ENCODE measurements at places on chromosomes 1 and 21.

- no peak for DNase-seq
Observed at GRCh38 chr1:14745789-14746188, 147.3 kb downstream of the KAZN start.

- no peak for DNase-seq
Observed at GRCh38 chr1:198598796-198599321, 40.0 kb upstream of the PTPRC start.

GRCh38 chr21:42299324-42300044, 15.7 kb downstream of the TFF3 start:
- DNase-seq: no peak

GRCh38 chr1:43530483-43531106, at the start of gene PTPRF:
PTPRF (plus strand) TSS chr1:43530883; CDS start chr1:43545076, 14,193 bp downstream.
- DNase-seq: no peak

- no peak for DNase-seq
Observed at GRCh38 chr1:215637041-215637573, 70.0 kb downstream of the KCTD3 start.

DNA sequence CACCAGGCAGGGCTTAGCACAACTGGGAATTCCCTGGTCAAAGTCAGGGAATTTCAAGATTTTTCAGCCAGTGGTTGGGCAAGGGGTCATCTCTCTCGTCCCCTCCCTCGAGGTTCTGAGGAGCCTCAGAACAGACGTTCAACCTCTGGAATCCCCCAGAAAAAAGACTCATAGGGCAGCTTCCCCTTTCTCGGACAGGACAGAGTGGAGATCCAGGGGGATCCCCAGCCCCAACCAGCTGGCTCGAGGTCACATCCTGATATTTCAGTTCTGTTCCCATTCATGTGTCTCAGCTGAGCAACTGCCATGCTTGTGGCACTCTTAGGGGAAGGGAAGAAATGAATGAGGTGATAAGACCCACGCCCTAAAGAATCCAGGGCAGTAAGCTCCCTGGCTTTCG, 4.9 kb upstream of the LAD1 start:
- no peak for DNase-seq

DNA sequence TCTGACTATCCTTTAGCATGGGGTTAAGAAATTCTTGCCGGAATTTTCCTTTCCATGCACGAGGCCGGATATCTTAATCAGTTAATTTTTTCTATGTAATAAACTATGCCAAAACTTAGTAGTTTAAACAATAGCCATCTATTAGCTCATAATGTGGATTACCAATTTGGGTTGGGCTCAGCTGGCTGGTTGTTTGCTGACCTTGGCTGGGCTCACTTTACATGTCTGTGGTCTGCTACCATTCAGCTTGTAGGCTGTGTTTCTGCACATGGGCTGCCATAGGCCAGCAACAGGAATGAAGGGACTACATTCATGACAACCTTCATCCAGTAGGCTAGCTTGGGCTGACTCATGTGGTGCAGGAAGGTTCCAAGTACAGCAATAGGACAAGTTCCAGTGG, 56.0 kb upstream of the NTPCR start:
- no peak for DNase-seq

- no peak for DNase-seq
Observed at GRCh38 chr1:204465546-204466415, 28.8 kb downstream of the PIK3C2B start.

DNA sequence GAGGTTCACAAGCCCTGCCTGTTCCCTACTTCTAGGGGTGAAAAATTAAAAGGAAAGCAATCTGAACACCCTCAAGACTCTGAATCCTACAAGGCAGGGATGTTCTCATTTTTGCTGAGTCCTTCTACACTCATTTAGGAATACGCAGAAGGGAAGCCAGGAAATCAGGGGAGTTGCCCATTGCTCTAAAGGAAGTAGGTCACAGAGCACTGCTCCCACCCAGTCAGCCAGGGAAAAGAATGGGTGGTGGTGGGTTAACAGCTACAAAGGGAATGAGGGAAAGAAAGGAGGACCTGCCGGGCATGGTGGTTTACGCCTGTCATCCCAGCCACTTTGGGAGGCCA, 2.4 kb upstream of the CTTNBP2NL start:
- DNase-seq: no peak

GRCh38 chr1:184966989-184967388, 7.3 kb downstream of the NIBAN1 start:
- DNase-seq: no peak

DNA sequence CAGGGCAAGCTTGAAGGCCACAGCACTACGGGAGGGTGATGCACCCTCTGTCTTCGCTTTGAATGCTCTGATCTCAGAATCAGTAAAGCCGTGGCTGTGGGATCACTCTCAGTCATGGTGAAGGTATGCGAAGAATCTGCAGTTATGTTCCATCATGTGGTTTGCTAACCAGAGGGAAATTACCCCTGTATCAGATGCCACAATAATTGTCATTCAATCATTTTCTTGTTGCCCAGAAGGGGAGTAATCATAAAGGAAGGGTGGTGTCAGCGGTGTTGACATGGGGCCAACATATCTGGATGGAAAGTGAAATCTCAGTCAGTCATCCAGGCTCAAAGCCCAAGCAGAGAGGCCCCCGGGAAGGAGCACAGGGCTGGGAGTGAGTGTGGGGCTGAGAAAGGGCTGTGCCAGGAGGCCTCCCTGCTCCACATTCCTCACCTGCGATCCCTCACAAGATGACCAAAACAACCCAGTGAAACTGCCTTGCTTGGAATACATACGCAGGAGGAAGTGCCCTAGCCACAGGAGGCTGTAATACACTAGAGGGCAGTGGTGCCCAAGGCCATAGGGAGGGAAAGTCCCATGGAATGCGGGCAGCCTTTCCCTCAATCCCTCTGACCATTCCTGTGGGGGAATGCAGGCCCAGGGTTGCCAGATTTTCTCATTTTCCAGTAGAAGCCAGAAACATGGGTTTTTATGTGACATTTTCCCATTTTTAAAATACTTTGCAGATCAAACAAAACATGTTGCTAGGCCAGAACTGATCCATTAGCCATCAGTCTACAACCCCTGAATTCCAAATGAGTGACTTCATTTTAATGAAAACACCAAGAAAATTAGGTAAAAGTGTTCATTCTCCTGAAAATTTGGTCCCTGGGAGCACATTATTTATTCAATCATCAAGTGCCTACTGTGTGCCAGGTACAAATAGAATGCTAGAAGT, 95.7 kb upstream of the VANGL1 start:
- DNase-seq: peak; percentile 3

- no peak for DNase-seq
Observed at GRCh38 chr1:2609319-2610035, 22.9 kb downstream of the PRXL2B start.

DNA sequence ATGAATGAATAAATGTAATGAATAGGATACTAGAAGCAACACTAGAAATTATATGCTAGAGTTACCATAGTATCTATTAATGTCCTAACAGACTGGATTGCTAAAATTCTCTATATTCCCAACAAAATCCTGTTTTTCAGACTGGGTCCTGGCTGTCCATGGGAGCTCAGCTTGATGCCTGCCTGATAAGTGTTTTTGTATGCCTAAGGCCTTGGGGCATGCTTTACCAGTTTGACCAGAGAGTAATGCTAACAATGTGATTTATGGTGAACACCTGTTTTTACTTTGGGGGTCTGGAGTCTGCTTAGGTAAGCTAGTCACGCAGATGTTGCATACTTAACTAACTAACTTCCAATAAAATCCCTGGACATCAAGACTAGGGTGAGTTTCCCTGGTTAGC, 318.8 kb upstream of the DEPDC1 start:
- no peak for DNase-seq

- DNase-seq: no peak
Observed at GRCh38 chr21:38837806-38838461, 32.2 kb downstream of the ETS2 start.

GRCh38 chr21:38851101-38851500, 45.4 kb downstream of the ETS2 start:
- DNase-seq: no peak

DNA sequence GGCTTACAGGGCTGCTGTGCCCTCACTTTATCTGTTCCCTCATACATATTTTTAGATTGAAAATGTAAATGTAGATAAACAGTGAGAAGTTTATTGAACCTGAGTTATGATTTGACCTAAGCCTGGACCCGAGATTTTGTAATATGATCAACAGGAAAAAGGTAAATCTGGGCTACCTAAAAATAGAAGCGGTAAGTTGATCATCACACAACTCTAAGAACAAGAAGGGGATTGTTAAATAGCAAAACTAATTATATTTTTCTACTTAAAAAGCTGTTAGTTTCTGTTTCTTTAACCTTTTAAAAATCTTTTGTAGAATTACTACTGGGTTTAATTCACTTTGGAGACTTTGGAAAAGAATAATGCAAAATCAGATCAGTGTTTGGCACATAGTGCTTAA, 35.6 kb downstream of the CAMTA1 start:
- no peak for DNase-seq

DNA sequence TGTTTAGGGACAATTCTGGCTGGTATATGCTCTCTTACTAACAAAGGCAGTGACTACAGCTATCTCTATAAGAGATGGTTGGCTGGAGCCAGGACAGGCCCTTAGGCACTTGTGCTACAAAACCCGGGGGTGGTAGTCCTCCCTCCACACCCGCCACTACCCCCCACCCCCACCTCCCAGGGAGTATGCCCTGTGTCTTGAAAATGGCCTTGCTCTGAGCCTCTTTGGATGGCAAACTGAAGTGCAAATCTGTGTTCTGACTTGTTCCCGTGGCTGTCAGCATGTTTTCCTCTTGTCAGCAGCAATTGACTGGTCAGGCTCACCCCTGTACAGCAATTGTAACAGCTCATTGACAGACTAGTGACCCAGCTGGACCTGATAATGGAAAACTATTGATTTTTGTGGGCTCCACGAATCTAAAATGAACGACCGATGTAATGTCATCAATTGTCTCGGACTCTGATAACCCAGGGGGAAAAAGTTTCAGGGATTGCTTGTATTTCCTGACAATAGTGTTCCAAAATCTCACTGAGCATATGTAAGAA, 139.4 kb upstream of the BARHL2 start:
- DNase-seq: no peak

- DNase-seq: no peak
Observed at GRCh38 chr1:8571200-8571984, 246.0 kb downstream of the RERE start.

DNA sequence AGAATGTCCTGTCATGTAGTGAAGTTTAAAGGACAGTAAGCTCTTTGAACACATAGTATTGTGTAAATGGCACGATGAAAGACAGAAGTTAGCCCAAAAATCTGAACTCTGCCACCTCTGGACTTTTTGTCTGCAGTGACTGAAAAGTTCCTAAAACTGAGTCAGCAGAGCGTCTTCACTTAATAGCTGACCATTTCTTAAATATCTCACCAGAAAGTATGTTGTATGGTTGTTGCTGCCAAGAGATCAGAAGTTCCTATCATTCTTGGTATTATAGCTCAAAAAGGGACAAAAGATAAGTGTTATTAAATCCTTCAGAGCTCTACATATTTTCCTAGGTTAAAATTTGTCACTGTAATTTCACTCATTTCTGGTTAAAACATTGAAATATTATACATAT, 1003.0 kb downstream of the TTLL7 start:
- DNase-seq: no peak

DNA sequence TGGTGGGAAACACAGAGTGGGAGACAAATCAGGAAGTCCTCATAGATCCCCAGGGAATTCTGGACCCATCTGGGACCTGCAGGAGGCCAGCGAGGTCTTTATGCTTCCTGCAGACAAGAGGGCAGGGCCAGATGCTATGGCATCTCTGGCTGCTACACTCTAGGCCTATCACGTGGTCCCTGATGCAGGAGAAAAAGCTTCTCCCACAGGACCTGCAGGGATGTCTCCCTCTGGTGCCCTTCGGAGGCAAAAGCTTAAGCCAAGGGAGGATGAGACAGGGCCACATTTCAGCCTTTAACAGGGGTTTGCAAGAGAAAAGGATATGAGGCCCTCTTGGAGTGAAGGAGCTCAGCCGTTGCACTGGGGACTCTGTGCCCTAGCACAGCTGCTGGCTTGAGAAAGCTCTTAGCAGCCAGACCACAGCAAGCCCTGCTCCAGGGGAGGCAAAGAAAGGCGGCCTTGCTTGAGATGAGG, 243.0 kb downstream of the C1orf94 start:
- DNase-seq: no peak

DNA sequence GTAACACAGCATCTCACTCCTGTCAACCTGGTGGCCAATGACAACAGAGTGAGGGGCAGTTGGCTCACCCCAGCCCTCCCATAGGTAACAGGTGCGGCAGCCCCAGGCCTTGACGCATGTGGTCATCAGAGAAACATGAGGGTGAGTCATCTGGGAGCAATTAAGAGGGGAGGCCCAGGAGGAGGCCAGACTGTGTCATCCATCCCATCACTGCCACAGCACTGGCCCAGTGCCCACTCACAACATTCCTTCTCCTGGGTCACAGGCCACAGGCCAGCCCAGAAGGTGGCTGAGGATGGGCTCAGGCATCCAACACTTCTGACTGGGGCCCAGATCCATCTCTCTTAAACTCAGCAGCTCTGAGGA, 17.1 kb downstream of the TEX35 start:
- DNase-seq: no peak

GRCh38 chr1:30473922-30474817, 249.2 kb downstream of the MATN1 start:
- no peak for DNase-seq

DNA sequence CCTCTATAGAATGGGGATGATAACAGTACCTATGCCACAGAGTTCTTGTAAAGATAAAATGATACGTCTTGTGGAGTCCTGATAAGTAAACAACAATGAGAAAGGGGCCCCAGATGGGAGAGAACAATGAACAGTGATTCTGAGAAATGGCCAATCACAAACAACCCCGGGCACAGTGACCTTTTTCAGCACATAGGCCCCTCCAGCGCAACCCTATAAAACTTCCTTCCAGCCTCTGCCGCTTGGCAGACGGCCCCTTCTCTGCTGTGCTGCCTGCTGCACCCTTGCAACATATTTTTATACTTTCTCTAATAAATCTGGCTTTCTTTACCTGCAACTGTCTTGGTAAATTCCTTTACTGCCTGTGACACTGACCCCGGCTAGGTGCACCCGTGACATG, 8.9 kb downstream of the RCAN1 start:
- no peak for DNase-seq

- peak; percentile 34 for DNase-seq
Observed at GRCh38 chr1:92482665-92483609, 3.8 kb downstream of the GFI1 start.

GRCh38 chr1:85976516-85977205, 179.9 kb downstream of the COL24A1 start:
- no peak for DNase-seq

GRCh38 chr1:55815745-55816455, 600.7 kb upstream of the USP24 start:
- DNase-seq: no peak
